Amygdala (tissue), 56 donors: ENCODE measurements at places on chromosomes 11 and 22.

DNA sequence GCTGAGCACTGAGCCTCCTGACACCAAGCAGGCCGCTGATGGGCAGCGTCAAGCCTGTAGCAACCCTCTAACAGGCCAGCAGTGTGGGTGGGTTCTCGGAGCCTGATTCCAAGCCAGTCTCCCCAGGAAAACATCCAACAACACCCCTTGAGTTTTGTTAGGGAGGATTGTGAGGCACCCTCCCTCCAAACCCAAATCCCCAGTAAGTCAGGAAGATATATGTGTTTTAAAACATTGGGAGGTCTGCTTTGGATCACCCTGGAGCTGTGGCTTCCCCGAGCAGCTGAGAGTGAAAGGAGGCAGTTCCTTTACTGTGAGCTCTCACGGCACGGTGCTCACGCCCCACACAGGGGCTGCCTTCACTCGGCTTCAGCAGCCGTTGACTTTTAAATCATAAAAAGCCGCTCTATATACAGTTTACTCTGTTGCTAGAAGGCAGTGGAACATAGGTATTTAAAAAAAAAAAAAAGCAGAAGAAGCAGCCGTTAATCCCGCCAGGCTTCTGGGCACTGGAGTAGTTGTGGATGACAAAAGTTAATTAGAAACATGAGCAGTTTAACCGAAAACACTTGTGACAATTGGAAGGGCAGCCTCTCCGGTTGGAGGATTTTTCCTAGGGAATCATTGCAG, 218.6 kb downstream of the NAV2 start:
- DNase-seq = no peak

DNA sequence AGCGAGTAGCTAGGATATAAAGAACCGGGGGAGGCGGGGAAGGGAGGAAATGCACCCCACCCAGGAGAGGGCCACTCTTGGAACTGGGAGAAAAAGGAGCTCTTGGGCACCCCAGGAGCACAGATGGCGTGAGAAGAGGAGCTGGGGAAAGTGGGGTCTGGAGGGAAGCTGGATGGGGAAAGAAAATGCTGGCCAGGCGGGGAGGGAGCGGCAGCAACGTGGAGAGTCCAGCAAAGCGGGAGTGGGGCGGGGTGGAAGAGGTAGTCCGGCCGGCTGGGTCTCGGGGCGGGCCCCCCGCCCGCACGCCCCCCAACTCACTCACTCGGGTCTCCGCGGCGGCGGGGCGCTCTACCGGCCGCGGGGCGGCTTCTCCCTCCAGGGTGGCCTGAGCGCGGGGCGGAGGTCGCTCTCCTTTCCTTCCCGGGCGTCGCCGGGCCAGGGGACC, 522 bp downstream of the TOB2 start:
- peak; percentile 36 for DNase-seq

GRCh38 chr22:29816128-29816527, 21.9 kb downstream of the ASCC2 start:
- no peak for DNase-seq

DNA sequence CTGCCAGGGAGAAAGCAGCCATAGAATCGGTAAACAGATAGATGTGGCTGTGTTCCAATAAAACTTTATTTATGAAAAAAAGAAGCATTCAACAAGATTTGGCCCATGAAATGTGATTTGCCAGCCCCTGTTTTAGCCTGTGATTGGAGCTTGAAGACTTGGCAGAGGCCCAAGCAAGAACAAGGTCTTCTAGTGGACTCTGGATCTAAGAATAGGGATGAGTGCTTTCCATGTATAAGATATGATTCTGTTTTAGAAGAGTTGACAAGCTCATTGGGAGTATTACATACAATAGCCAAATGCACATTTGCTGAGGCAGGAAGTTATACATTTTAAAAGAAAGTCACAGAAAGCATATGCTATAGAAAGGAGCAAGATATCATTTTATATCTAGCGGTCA, 175.6 kb upstream of the LUZP2 start:
- no peak for DNase-seq

GRCh38 chr22:24390156-24390555, 37.2 kb upstream of the ADORA2A start:
- no peak for DNase-seq

GRCh38 chr22:45469281-45470073, 33.2 kb upstream of the FBLN1 start:
- DNase-seq = no peak

DNA sequence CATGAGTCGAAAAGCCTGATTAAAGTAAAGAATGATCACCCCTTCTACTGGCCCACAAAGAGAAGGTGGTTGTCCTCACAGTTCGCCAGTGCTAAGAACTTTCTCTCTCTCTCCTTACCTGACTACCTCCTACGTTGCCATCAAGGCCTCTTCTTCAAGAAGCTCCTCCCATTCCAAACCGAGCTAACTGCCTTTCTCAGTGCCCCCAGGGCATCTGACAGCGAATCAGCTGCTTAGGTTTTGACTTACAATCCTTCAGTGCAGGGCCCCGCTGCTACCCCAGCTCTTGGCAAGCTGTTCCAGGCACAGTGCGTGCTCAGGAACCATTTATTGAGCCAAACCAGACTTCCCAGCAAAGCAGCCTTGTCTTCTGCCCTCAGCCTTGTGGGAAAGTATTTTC, 5.8 kb downstream of the VSTM5 start:
- DNase-seq = no peak
